ENCODE measurements at places on chromosomes 1 and 21.

DNA sequence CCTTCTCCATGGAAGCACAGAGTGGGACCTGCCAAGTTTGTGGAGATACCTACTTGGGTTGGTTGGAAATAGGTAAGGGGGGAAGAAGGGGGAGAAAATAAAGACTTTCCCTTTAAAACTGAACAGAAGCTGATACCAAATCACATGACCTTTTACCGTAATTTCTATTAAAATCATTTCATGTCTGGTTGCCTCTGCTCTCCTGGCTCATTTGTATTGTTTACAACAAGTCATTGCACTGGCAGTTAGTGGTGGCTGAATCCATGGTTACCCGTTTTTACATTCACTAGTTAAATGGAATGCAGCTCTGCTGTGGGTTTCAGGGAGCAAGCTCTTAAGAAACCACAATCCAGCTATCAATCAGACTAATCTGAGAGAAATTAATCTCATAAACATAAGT is 353.7 kb upstream of the ESRRG start:
- DNase-seq: no peak

- DNase-seq: no peak
Observed at GRCh38 chr1:191892716-191893115, 265.5 kb upstream of the RGS18 start.

- no peak for DNase-seq
Observed at GRCh38 chr1:106868828-106869227, 187.6 kb upstream of the PRMT6 start.

- no peak for DNase-seq
Observed at GRCh38 chr1:22398656-22399420, 52.8 kb upstream of the ZBTB40 start.

DNA sequence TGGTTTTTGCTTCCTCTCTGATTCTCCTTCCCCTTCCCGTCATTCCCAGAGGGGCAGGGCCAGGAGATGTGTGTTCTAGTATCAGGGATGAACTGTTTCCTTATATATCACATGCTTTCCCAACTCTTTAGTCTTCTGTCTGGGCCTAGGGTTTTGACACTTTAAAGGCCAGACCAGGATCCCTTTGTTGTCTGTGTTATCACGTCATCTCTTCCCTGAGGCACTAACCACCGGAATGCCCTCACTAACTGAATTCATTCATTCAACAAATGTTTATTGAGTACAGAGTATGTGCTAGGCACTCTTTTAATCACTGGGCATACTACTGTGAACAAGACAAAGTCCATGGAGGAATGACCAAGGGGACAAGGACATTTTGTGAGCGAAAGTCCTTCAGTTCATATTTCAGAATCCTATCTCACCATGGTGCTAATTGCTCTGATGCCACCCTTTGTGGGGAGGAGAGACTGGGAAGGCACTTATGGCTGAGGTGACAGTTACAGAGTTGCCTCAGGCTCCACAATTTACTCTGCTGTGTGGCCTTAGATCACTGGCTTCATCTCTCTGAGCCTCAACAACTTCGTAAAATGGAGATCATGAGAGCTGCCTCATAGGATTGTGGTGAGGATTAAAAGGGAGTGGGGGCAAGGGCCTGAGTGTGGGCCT is 12.0 kb upstream of the ZNF362 start:
- DNase-seq: no peak

GRCh38 chr1:84409888-84410287 is 11.6 kb downstream of the DNASE2B start:
- no peak for DNase-seq

DNA sequence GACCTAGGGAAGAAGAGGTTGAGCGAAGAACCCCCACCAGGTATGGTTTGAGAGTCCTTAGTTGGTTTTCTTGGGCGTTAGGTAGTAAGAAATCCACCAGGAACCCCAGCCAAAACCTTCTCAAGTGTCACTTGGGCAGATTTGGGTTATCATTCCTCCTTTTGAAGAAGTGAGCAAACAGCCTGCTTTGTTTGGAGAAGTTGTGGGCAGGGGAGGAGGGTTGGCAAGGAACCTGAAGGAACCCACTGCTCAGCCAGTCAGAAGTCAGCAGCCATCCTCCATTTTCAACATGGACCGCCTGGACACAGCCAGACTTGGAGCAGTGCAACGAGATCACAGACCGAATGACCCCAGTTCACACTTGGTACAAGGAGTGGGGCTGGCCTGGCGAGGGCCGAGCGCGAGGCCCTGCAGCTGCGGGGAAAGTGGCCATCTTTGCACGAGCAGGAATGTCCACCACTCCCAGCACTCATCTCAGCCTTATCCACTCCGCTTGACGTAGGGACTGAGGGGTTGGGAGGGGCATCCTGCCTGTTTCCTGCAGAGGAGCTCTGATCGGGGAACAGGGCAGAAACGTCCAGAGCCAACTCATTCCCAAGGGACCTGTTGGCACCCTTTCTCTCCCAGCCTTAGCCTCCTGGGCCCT is 7.2 kb downstream of the ADPRS start:
- no peak for DNase-seq

GRCh38 chr21:30986965-30987364 is 51.3 kb downstream of the KRTAP19-8 start:
- DNase-seq: no peak

- no peak for DNase-seq
Observed at GRCh38 chr1:109740615-109741373, at the start of gene GSTM3. Gene GSTM3, minus strand, starts transcription at chr1:109741038. Its CDS starts 751 bp downstream, at chr1:109740287.

DNA sequence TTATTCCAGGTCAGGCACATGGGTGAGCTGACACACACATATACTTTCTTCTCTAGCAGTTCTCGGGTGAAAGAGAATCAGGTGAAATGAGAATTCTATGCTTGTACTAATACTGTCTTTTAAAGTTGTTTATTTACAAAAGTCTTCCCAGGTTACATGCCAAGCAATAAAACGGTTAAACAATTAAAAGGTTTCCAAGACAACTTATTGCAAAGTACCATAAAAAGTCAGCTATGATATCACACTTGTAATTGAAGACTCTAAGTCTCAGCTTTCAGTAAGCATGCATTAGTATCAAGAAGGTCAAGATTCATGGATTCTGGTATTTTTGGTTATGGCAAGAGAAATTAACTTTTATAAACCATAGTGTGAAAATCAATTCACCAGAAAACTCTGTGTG is 171.4 kb downstream of the PDE4B start:
- DNase-seq: no peak

GRCh38 chr1:32636914-32637645 is 13.3 kb downstream of the ZBTB8OS start:
- no peak for DNase-seq

- DNase-seq: no peak
Observed at GRCh38 chr1:185487026-185487425, 170.0 kb upstream of the IVNS1ABP start.

DNA sequence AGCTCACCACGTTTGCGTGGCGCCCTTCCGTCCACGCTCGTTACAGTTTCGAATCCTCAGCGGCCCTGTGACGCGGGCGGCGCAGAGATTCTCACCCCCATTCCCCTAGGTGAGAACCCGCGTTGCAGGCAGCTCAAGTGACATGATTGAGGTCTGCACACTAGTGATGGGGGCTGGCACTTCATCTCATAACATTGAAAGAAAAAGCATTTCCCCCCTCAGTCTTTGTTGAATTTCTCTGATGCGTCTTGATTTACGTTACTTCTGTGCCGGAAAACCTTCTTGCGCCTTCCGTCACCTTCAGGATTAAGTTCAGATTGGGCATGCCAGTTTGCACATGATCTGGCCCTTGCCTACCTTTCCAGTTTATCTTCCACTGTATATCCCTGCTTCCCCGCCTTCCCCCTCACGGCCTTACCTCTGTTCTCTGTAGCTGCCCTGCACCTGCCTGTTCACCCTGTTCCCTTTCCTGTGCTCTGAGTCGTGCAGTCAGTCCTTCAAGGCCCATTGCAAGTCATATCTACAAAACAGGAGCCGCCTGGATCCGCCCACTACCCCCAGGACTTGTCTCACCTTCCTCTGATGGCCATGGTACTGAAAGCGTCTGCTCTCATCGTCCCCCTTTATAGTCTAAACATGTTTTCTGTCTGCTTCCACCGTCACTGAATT is 1.1 kb downstream of the CTPS1 start:
- DNase-seq: no peak

DNA sequence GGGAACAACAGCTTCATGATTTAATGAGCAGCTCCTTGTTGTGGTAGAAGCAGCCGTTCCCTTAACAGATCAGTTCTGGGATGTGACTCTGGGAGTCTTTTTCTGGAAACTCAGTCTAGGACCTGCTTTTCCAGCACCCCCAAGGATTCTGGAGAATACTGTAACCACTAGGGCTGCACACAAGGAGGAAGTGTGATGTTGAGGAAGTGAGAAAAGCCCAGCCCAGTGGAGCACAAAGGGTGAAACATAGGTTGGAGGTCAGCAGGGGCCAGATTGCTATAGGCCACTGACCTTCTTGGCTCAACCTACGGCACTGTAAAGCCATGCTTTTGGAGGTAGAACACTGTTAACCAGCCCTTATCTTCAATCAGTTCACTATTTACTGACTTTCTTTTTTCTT is 10.1 kb upstream of the PLA2G5 start:
- DNase-seq: no peak

DNA sequence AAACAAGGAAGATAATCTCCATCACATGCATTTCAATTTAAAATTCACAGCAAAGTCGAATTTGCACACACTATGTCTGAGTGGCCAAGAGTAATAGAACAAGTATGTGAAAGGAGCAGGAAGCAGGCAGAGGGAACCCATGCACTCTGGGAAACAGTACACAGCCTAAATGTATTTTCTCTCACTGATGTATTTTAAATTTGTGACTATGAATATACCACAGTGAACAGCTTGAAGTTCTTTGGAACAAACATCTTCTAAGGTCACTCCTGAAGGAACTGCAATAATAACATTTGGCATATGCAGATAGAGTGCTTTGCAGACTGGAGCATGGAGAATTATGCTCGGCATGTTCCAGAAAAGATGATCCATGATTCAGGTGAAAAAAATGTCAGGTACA is 223.1 kb upstream of the PKN2 start:
- no peak for DNase-seq
